Breast epithelium (tissue), 4 donors: ENCODE measurements at places on chromosomes 2 and 18. TPM values are rescaled to one million over a fixed set of nuclear protein-coding genes. Genes with fewer than 3 reads are reported as not detected.
A peak's percentile ranks its signal among the peaks of the same experiment; 100 is the strongest.

DNA sequence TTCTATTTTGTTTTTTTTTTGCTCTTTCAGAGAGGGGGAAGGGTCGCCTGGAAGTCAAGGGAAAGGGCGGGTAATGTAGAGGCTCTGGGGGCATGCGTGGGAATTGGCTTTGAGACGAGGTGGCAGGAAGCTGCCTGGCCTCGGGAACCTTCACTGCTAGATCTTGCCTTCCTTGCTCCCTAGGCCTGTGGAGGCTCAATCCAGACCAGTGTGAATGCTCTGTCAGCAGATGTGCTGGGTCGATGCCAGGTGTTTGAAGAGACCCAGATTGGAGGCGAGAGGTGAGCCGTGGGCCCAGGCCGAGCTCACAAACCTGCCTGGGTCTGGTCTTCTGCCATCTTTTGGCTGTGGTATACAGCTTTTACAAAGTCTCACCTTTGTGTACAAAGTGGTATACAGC lies 15.5 kb downstream of the CCT7 start:
- DNase-seq = no peak

DNA sequence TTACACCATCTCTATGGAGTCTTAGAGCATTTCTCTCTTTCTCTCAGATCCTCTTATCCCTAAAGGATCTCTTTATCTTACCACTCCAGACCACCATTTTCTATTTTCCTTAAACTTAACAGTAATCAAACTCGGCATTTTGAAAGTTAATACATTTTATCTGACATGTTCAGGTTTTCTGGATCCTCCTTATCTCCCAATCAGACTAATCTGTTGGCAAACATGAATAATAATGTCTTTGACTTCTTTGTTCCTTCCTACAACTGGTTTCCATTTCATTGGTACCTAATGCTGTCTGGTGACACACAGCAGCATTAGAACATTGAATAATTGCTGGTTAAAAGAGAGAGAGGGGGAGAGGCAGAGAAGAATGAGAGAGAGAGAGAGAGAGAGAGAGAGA lies 932.1 kb upstream of the FSHR start:
- no peak for DNase-seq

- no peak for DNase-seq
Observed at GRCh38 chr2:62309465-62310091, 113.7 kb downstream of the B3GNT2 start.

CFLAR gene
- 207 TPM for total RNA-seq

GRCh38 chr2:179558010-179558934 lies 293.6 kb upstream of the SESTD1 start:
- DNase-seq = no peak

GRCh38 chr2:11950896-11951295 lies 204.5 kb downstream of the LPIN1 start:
- DNase-seq = no peak

POTEC gene
- total RNA-seq = not detected

GRCh38 chr2:127155028-127155581 lies 48.2 kb upstream of the BIN1 start:
- no peak for DNase-seq

DNA sequence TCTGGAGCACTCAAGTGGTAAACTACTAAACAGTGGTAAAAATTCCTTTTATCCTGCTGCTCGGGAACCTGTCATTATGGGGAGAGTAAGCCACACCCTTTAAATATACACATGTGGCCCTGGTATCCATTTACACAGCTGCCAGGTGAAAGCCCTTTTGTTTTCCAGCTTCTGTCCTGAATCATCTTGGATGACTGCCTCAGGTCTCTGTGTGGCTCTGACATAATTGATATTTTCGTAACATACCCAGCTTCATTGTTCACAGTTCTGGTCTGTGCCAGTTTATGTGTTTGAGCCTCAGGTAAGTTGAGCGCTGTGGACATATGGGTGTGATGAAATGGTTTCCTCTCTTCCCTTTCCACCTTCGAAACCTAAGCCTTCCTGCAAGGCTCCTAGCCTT lies 15.7 kb upstream of the TTC39C start:
- DNase-seq = peak; percentile 66

GRCh38 chr2:113018509-113018908 lies 13.2 kb downstream of the IL36A start:
- no peak for DNase-seq

- DNase-seq = no peak
Observed at GRCh38 chr2:41997561-41997960, 50.3 kb upstream of the PKDCC start.

DNA sequence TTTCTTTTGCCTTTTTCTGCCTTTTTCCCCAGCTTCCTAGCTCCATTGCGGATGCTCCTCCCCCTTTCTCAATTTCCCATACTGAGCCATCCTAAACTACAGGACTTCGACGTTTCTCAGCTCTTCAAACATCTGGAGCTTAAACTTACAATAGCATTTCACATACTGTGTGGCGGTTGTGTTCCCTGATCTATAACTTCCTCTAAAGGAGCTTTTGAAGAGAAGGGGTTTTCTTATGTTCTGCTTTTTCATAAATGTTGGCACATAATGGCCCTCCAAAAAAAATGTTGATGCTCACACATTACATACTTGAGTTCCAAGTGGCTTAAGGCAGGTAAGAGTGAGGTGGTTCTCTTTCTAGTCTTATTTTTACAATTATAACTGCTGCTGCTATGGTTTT lies 87.4 kb downstream of the RNF144A start:
- no peak for DNase-seq

- DNase-seq = peak; percentile 87
Observed at GRCh38 chr2:27705851-27706622, 42.3 kb downstream of the SLC4A1AP start.

- no peak for DNase-seq
Observed at GRCh38 chr2:26324903-26325302, 21.0 kb upstream of the SELENOI start.

DNA sequence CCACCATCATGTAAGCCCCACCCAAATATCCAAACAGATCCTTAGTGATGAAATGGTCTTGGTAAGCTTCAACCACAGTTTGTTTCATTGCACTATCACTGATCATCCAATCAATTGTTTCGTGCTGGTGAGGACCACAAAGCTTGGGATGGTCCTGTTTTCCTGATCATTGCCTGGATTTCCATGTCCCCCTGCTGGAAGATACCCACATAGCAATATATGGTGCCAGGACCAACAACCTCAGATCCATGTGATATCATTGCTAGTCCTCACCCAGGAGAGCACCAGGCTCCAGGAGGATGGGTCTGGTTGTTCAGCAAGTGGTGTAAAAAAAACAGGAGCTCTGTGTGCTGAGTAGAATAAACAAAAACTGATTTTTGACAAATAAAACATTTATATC lies 206.5 kb upstream of the SH3BP4 start:
- no peak for DNase-seq

ABCB11 gene
- total RNA-seq = 0.66 TPM

CRACDL gene
- total RNA-seq = 12.1 TPM

DNA sequence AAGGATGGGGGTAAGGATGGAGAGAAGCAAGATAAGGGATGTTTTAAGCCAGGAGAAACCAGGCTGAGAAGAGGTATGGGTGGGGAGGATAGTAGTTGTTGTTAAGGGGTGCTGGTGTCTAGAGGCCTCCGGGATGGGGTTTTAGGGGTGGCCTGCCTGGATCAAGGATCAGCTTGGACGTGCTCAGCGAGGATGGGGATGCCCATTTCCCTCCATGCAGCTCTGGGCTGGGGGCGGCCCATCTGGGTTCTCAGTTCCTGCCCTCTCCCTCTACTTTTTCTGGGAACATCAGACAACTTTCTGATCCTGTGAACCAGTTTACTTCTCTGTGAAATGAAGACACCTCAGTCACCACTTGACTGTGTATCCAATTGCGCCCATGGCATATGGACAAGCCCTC lies 10.1 kb downstream of the B3GNT2 start:
- no peak for DNase-seq

FTCDNL1 gene
- 3.7 TPM for total RNA-seq

POTEI gene
- total RNA-seq = not detected

DHRS9 gene
- total RNA-seq = 0.73 TPM

DNA sequence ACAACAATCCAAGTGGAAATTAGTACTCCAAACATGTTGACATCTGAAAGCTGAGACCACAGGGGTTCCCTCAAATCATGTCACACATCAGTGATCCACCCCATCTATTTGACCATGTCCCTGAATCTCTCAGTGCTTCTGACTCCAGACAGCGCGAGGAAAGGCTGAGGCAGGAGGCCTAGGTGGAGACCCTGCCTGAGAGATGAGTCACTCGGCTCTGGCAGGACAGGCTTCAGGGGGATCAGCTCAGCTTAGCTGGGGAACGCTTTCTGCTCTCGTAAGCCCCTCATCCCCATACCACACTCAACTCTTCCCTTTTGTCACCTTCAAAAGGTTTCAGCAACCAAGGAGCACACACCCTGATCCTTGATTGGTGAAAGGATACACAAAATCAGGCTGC lies 5.8 kb upstream of the FAM228A start:
- DNase-seq = no peak

FBXO15 gene
- 0.64 TPM for total RNA-seq

GRCh38 chr2:84078471-84078870 lies 380.6 kb downstream of the SUCLG1 start:
- DNase-seq = no peak

- DNase-seq = no peak
Observed at GRCh38 chr2:17657759-17658158, 95.9 kb downstream of the SMC6 start.

DNA sequence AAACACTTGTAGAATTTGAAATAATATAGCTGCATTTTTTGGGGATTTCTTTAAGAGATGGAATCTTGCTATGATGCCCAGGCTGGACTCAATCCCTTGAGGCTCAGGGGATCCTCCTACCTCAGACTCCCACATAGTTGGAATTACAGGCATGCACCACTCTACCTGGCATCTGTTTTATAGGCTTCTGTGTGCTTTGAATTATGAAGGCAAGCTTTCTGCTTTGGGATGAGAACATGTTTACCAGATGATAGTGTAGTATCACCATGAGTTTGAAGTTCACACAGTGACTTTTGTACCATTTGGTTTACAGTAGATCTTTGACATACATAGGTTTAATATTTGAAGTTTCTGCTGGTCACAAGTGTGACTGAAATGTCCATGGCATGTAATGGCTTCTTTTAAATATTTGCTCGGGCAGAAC lies 10.7 kb downstream of the CNOT11 start:
- no peak for DNase-seq

- DNase-seq = no peak
Observed at GRCh38 chr18:76347341-76347740, 147.7 kb downstream of the ZNF516 start.

SCYGR5 gene
- not detected for total RNA-seq

GRCh38 chr2:100923461-100924060 lies 78.5 kb upstream of the RPL31 start:
- no peak for DNase-seq

GRCh38 chr18:77433076-77433475 lies 183.4 kb downstream of the GALR1 start:
- no peak for DNase-seq

ALPP gene
- total RNA-seq = not detected

GMCL1 gene
- 14.2 TPM for total RNA-seq

DNA sequence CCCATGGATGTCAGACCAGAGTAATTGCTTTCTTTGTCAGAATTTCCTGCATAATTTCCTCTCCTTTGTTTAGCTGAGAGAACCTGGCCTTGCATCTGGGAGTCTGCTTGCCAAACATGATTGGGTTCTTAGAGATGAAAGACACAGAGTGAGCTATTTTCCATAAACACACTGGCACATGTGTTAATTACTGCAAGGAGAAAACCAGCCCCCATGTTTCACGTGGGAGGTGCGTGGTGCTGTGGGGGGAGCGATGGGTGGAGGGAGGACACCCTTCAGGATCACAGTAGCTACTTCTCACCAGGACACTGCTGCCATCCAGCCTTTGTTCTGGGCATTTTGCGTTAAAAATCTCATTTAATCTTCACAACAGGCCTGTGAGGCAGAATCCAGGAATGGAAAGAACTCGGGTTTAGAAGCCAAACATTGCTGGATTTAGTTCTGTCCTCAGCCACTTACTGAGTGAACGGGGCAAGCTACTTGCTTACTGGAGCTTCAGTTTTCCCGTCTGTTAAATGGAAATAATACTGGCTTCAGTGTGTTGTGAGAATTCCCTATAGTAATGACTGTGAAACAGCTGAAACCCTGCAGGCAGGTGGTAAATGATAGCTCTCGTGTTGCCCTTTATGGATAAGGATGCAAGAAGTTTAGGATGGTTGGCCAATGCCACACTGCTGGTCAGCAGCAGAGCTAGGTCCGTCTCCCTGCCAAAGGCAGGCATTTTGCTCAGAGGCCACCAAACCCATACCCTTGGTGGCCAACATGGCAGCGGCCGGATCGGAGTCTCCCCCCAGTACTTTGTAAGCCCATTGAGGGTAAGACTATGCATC lies 100.1 kb upstream of the ASAP2 start:
- DNase-seq = no peak

ZAP70 gene
- 4.9 TPM for total RNA-seq

DNA sequence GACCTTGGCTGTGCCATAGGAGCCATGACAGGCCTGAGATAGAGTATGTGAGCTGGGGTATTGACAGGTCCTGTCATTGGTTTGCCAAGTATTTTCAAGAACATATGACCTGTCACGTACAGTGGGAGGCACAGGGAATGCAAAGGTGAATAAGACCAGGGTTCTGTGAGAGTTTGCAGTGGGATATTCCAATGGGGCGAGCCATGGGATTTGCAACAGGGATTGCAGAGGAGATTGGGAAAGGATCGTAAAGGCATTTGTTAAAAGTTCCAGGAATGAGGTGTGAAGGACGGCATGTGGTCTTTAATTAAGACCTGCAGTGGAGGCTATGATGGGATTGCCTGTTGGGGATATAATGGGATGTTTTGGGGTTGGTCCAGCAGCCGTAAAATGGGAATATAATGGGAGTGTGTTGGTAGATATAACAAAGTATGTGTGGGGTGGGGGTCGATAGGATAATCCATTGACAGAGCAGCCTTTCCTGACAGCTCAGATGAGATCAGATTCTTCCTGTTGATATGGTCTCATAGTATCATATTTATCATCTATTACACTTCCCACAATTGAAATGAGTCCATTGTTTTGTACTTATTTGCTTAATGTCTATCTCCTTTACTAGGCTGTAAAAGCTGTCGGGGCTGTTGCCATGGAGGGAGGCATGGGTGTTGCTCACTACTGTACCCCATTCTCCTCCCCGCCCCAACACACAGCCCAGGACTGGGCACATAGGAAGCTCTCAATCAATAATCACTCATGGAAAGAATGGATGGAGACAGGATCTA lies 38.1 kb downstream of the PKDCC start:
- no peak for DNase-seq
